ENCODE measurements at places on chromosomes 12 and 14.

DNA sequence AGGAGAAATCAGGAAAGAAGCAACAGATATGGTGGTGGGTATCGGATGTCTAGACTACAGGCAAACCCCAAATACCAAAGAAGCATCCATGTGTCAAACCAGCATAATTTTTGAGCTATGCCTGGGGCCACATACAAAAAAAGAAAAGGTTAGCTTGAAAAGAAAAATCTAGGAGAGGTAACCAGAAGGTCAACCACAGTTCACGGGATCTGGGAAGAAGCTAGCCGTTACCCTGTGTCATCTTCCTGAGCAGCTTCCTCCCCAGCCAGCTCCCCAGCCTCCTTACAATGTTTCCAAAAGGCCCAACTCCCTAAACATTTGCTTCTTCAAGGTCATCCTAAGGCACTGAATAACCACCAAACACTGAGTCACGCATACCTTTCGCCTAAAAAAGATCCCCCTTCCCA lies 3.1 kb downstream of the SINHCAF start:
- DNase-seq: peak; percentile 58

DNA sequence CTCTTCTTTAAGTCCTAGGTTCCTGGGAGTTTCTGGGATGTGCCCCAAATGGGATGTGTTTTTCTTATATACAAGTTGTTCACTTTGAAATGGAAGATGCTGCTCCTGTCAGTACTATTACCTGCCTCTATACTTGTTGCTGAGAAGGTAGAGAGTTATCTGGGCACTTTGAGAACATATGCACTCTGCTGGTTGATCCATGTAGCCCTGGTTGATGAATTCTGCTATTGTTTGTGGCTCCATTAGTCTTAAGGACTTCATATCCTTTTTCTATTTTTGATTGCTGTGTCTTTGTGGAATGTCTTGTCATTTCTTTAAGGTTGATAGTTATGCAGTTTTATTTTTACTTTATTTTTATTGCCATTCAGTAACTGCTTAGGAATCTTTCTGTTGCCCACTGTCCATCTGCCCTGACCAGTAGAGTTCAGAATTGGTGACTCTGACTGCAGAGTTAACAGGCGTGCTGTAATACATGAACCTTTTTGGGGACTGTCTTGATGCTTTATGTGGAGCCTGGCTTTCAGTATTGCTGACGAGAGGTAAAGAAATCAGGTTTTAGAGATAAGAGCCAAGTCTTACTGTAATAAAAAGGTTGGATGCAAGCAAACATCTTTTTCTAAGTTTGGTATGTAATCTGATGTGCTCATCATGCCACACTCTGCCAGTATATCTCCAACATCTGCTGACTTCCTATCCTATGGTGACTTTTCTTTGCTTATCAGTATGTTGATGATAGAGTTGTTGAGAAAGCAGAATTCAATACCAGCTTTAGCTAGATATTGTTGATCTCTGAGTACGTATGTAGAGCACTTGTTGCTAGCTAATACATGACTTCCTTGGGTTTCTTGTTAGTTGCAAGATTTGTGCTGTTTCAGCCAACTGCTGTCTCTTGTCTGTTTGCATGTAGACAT lies 1.6 kb downstream of the GMPR2 start:
- peak; percentile 19 for DNase-seq

DNA sequence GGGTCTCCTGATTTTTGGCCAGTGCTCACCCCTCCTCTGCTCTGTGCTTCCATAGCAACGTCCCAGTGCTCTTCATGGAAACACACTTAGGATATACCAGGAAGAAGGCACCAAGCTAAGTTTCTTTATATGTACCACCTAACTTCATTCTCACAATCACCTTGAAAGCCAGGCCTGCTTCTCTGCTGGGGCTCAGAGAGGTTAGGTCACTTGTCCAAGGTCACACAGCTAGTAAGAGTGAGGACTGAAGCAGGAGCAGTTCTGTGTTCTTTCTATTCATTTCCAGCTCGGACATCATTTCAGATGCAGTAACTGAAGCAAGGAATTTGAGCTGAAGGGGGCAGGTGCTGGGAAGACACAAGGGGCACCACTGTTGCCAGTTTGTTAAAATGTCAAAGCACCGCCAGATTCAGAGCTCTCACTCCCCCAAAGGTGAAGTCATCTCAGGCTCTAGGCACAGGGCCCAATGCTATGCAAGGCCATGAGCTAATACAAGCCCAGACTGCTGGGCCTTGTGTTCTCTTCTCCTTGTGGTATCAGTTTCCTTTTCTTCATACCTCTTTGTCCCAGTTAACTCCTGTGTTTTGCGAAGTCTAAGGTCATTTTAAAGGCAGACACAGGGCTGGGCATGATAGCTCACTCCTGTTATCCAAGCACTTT lies 19.7 kb upstream of the YY1 start:
- no peak for DNase-seq

GRCh38 chr12:121595520-121595919 lies 14.7 kb upstream of the KDM2B start:
- DNase-seq: no peak

DNA sequence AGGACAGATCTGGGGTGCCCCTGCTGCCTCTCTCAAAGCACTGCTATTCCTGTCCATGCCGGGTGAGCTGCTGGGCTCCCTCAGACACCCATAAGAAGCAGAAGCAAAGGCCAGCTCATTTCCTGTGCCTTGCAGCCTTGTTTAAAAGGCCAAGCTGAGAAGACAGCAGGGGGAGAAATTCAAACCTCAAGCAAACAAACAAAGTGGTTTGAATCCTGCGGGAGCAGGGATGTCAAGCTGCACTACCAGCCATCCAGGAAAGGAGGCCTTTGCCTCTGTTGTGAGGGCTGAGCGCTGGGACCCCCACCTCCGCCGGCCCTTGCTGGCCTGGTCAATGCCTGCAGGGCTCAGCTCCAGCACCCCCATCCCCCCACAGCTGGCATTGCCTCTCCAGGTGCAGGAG lies 176.5 kb downstream of the PIWIL1 start:
- DNase-seq: no peak

GRCh38 chr12:67910360-67911274 lies 78.6 kb upstream of the IFNG-AS1 start:
- no peak for DNase-seq
